ENCODE measurements at places on chromosomes 4 and X.
A peak's percentile ranks its signal among the peaks of the same experiment; 100 is the strongest.

GRCh38 chrX:26574234-26574633 lies 358.3 kb downstream of the MAGEB5 start:
- peak; percentile 34 for DNase-seq

- no peak for DNase-seq
Measured at GRCh38 chrX:70436343-70436742, 8.3 kb upstream of the DLG3 start.

DNA sequence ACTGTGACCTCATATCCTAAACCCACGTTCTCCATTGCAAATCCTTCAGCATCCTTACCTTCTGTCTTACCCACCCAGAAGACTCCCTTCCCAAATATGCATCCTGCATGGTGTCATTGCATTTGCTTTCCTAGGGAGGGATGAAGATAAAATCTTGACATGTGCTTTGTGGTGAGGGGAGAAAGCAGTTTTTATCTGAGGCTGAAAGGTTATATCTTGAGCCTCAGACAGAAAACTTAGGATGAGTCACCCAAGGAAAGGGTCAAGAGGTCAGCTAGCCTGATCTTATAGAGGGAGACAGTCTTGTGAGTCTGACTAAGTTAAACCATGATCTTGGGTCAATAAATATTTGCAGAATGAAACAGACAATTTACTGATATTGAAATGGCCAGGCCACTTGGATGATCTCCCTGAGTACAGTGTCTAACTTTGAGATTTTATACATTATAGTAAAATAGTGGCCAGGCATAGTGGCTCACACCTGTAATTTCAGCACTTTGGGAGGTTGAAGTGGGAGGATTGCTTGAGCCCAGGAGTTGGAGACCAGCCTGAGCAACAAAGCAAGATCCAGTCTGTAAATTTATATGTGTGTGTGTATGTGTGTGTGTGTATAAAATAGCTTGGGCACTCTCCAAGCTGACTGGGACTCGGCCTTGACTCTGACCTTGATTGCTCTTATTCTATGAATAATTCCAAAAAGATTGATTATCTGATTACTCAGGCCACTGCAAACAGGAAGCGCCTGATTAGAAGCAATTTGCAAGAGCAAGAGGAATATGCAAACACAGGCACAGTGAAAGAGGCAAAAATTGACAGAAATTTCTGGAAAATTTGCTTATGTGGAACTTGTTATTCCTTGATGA lies 15.4 kb upstream of the FAM9C start:
- DNase-seq: peak; percentile 77

DNA sequence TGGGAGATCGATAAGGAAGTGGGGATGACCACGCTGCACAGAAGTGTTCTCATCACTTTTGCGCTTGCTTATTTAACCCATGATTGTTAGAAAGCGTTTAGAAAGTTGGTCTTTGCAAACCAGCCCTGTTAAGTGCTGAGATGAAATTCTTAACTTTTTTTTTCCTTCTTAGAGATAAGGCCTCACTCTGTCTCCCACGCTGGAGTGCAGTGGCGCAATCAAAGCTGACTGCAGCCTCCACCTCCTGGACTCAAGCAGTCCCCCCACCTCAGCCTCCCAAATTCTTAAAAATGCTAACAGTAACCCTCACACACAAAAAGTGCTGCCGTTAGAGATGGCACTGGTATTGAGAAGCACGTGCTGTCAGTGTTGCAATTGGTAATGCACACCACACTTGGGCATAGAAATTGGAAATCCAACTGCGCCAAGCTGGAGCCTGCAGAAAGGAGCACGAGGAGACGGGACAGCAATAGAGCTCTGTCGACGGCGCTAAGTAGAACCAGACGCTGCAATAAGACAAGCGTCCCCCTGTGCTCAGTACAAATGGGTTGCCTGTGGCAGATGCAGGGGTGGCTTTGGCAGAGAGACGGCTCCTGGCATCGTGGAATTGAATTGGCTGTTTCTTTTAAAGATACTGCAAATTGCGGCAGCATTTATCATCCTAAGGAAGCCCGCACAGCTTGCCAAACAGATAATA lies 113.4 kb downstream of the TBL1X start:
- DNase-seq: no peak

GRCh38 chr4:111263836-111264235 lies 641.0 kb upstream of the PITX2 start:
- no peak for DNase-seq

DNA sequence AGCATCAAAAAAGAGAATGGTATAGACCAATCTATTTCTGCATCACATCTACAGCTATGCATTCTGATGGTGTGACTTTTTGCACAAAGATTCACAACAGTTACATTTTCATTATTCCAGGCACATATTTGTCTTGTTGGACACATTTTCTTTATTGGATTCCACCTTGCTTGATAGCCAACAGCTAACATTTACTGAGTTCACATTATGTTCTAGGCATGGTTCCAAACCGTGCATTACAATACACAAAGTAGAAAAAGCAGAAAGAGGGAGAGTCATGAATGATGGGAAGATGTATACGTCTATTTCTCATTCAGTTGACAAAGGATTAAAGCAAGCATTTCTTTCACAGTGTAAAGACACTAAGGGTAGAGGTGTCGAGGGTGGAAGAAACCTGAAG lies 22.9 kb upstream of the CLGN start:
- no peak for DNase-seq
